ENCODE measurements at places on chromosomes 7 and 10. TPM values are rescaled to one million over a fixed set of nuclear protein-coding genes. Genes with fewer than 3 reads are reported as not detected.

Gene GFRA1
- total RNA-seq, result 21.3 TPM

Gene ASB4
- not detected for total RNA-seq

Gene NPSR1
- not detected for total RNA-seq

Gene EMX2
- 0.81 TPM for total RNA-seq

Gene PROSER2
- total RNA-seq, result 18.5 TPM

Gene RNF148
- total RNA-seq, result not detected

Gene MMD2
- not detected for total RNA-seq

Gene JMJD1C
- total RNA-seq, result 71.6 TPM

GRCh38 chr10:5234106-5234860 lies 37.6 kb downstream of the AKR1C4 start:
- no peak for DNase-seq

GRCh38 chr7:74395745-74396311 lies 57.9 kb upstream of the GTF2IRD1 start:
- no peak for DNase-seq

DNA sequence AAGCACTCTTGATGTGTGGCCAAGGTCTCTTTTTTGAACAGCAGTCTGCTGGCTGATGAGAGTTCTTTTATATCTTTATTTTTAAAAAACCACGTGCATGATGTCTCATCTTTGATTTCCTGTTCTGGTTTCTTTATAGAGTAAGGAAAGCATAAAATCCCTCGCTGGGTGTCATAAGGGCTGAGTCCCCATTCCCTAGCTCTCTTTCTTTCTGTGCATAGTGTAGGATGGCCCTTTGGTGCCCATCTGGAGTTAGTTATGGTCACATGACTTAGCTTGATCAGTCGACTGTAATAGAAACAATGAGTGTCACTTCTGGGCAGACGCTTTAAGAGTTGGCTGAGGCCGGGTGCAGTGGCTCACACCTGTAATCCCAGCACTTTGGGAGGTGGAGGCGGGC lies 38.5 kb downstream of the GHRHR start:
- DNase-seq, result peak; percentile 80

- no peak for DNase-seq
Observed at GRCh38 chr7:1275451-1276381, 43.0 kb downstream of the UNCX start.

DNA sequence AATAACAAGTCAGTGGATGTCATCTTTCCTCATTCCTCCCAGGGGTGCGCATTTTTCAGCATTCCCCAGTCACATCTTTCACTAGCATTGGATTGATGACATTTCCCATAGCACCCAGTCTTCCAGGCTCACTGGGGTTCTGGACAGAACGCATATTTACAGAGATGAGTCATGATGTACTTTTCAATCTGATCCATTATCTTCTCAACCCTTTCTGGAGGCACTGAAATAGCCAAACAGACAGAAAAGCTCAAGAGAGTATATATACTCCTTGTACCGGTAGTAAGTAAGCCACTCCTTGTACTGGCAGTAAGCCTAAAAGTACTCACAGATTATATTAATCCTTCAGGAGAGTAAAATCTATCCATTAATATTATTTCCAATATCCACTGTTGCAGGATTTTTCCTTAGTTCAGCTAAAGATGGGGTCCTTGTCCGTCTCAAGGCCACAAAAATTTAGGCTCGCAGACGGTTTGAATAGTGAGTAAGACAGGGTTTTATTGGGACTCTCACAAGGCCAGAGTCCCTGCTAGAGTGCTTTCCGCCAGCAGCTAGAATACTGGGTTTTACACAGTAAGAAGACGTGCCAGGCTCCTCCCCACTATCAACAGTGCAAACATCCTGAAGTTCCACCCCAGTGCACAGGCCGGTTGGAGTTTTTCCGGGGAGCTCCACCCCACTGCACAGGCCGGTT lies 60.8 kb downstream of the MDH2 start:
- peak; percentile 89 for DNase-seq

DNA sequence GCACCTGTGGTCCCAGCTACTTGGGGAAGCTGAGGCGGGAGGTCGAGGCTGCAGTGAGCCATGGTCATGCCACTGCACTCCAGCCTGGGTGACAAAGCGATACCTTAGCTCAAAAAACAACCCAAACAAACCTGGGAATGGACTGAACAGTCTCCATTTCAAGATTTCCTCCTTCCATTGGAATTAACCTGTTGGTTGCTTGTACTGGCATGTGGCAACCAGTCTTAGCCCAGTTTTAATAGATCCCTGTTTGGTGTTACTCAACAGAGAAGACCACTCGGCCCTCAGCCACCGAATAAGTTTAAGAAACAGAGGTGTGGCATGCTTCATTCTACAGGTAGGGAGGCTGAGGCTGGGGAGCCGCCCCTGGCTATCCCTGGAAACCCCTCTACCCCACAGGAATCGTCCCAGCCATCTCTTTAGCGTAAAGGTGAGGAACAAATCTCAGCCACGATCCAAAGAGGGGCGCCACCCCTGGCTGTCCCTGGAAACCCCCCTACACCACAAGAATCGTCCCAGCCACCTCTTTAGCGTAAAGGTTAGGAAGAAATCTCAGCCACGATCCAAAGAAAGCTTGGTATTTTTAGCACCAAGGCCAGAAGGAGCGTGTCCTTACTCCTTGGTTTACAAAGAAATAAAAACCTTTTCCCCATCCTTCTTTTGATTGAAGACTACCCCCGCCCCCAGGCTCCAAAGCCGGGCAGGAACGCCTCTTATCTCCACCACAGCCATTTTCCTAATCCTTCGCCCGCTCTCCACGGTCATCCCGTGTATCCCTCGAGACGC lies 861 bp upstream of the TSPAN14 start:
- peak; percentile 17 for DNase-seq

GRCh38 chr10:103470761-103471653 lies 8.0 kb downstream of the CALHM3 start:
- peak; percentile 65 for DNase-seq

DNA sequence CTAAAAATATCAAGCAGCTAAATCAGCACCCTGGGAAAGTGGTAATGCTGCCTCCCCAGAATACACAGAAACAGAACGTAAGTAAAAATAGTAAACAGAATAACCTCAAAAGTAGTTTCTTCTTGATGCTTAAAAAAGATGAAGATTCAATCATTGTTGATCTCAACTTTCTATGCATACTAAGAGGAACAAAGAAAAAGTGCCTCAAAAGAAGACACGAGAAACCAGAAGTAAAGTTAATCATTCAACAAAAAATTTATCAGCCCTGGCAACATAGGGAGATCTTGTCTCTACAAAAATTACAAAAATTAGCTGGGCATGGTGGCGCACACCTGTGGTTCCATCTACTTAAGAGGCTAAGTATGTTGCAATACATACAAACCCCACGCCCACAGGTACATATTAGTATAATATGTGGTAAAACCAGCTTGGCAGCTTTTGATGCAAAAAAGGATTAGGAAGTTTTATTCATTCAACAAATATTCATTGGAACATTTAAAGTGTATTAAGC lies 153.7 kb downstream of the NRBF2 start:
- DNase-seq, result no peak

- peak; percentile 73 for DNase-seq
Observed at GRCh38 chr7:135509589-135509838, 388 bp downstream of the CNOT4 start.

GRCh38 chr7:130960208-130960988 lies 226.4 kb upstream of the KLF14 start:
- DNase-seq, result peak; percentile 81

DNA sequence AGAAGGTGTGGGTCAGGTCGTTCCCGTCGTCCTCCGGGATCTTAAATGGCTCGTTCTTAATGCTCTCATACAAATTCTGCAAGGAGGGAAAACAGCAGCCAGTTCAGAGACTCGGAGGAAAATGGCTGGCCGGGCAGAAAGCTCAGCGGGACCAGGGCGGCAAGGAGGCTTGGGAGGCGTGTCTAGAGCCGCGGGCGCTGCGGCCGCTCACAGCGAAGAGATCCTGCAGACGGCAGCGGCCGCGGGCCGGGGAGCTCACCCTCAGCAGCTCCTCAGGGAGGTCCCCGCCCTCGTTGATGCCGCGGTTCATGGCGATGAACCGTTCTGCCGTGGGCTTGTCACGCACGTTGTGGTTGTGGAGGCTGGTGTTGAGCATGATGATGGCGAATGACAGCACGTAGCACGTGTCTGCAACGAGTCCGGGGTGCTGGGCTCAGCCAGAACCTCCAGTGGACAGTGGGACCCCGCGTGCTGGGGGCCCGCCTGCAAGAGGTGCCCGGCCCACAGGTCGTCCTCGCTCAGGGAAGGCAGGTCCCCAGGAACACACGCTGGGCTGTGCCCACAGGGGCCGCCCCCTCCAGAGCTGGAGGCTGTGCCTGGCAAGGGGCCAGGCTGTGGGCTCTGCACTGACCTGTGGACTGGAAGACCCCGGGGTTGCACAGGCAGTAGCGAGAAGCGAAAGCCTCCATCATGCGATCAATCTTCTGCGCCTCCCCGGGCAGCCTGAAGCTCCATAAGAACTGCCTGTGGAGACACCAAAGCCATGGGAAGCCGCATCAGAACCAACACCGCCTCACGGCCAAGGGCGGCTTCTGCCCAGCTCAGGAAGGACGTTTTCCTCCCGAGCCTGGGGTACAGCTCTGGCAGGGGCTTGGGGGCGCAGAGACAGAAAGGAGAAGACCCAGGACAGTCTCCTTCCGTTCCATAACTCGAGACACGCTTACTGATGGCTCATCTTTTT lies 101.6 kb downstream of the CYTH3 start:
- DNase-seq, result no peak

DNA sequence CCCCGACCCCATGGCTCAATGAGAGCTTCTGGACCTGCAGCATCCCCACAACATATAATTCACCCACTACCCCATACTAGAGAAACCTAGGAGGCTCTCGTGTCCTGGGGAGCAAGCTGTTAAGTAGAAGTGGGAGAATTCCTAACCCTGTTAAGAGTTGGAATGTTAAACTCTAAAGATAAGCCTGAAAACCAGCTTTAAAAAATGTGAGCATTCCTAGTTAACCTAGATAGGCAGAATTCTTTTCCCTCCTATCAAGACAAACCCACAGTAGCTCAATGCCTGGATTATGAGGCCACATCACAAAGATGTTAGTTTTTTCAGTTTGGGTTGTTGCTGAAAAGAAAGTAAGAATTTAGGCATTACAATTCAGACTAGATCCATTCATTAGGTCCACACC lies 42.9 kb downstream of the GRM8 start:
- DNase-seq, result no peak

GRCh38 chr10:16442914-16443313 lies 6.1 kb downstream of the PTER start:
- DNase-seq, result no peak

GRCh38 chr7:112252141-112252540 lies 45.6 kb downstream of the ZNF277 start:
- no peak for DNase-seq

- peak; percentile 61 for DNase-seq
Observed at GRCh38 chr7:46444256-46444655, 523.2 kb upstream of the IGFBP3 start.

GRCh38 chr7:88835147-88835728 lies 39.7 kb upstream of the TEX47 start:
- DNase-seq, result peak; percentile 40

- no peak for DNase-seq
Observed at GRCh38 chr10:4555920-4556319, 270.1 kb upstream of the AKR1E2 start.

DNA sequence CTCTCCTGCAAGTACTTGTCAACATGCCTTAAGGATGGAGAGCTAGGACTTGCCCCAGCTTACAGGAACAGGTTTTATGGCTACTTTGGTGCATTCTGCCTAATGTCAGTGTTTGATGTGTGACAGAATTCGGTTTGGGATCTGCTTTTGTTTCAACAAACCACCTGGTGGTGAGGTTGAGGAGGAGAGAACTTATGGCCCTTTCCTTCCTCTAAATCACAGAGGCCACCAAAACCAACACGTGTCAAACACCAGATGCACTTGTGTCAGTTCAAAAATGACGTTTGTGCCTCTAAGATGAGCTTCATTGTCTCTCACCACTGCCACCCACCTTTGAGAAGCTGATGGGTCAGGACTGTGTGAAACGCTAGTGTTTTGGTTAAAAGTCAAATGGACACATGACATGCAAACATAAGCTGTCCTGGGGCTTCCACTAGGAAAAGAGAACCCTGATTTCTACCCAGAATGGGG lies 83.9 kb downstream of the OSBPL3 start:
- DNase-seq, result no peak

DNA sequence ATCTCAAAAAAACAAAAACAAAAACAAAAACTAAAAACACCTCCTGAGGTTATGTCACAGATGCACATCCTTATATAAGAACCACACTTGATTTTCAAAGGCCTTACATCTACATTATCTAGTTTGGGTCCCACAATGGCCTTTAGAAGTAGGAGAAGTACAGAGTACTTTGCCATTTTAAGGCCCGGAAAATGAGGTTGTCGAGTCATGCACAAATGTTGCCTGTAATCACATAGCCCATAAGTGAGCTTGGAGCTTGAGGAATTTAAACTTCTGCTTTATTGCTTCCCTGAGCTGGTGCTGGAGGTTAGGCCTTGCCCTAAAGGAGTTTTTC lies 9.7 kb upstream of the MKRN1 start:
- DNase-seq, result no peak

- no peak for DNase-seq
Observed at GRCh38 chr7:92464515-92464914, 13.2 kb downstream of the ERVW-1 start.

DNA sequence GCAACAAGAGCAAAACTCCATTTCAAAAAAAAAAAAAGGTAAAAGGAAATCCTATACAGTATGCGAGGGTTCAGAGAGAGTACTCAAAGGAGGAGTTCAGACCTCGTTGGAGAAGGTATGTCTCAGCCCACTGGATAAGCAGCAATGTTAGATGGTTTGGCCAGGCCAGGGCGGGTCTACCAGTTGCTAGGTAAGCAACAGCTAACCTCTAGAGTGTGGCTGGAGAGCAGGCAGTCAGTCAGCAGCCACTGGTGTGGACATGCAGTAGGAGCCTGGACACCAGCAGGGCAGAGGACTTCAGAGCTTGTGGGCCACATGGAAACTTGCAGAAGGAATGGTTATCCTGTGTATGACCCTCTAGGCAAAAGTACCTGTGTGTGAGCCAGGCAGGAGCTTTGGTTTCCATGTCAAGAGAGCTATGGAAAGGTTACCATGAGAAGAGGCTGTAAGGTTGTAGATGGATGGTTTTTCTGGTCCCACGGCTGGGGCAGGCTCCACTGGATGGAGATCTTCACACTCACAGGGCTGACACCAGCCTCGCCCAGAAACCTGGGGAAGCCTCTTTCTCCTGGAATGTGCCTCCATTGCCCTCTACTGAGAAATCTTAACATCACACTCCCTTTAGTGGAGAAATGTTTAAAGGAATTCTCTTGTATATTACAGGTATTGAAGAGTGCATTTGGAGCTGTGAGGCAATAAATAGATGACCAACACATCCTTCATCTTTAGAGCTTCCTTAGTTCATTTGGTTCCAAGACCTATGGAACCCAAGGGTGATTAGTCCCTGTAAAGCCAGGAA lies 63.6 kb downstream of the CCDC186 start:
- peak; percentile 18 for DNase-seq

GRCh38 chr7:16063716-16064675 lies 357.3 kb downstream of the CRPPA start:
- no peak for DNase-seq

GRCh38 chr10:52376694-52377354 lies 62.7 kb downstream of the DKK1 start:
- DNase-seq, result no peak

GRCh38 chr10:101570428-101571270 lies 17.4 kb downstream of the POLL start:
- peak; percentile 13 for DNase-seq
